ENCODE measurements at places on chromosomes 4 and X.

- no peak for DNase-seq
Measured at GRCh38 chr4:177080388-177080787, 229.3 kb upstream of the NEIL3 start.

DNA sequence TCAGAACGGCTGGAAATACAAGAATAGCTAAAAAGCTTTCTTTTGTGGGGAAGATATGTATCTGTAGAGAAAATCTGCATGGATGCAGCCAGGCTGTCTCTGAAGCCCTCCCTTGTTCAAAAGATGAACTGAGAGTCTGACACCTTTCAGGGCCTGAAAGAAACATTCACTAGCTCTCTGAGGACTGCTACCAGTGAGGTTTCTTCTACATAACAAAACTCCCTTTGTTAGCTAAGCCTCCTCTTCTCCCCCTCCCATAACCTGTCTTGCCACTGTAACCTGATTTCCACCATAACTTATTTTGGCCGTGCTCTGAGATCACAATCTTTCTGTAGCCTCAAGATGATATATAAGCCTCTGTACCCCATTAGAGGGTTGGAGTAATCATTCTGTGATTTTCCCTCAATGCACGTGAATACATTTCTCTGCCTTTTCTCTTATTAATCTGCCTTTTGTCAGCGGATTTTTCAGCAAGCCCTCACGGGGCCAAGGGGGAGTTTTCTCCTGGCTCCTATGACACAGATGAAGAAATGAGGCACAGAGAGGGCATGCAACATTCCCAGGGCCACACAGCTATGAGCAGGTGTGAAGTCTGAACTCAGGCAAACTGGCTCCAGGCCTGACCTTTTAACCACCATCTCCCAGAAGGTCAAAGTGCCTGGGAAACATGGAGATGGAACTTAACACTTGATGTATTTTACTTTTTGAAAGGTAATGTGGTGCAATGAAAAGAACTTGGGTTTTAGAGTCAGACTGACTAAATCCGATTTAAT lies 161.6 kb upstream of the PRDX4 start:
- DNase-seq, result no peak

- DNase-seq, result no peak
Measured at GRCh38 chr4:124035364-124036041, 638.9 kb downstream of the SPRY1 start.

DNA sequence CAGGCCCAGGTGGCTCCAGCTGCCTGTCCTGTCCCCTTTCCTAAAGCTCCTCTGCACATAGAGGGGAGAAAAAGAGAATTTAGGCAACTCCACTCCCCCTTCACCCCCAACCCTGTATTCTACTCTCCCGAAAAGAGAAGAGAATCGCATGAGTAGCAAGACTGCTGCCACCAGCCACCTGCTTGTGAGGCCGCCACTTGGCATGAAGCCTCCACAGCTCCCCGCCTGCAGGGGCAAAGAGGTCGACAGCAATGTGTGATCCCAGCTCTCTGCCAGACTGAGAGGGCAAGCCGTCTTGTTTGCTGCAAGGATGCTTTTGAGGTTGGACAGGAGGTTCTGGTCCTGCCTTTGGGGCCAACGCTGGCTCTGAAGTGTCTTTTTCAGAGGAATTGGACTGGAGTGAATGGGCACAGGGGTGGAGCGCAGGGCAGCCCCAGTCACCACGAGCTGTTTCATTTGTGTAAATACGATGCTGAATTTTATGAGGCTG lies 77.1 kb downstream of the STARD8 start:
- DNase-seq, result no peak

DNA sequence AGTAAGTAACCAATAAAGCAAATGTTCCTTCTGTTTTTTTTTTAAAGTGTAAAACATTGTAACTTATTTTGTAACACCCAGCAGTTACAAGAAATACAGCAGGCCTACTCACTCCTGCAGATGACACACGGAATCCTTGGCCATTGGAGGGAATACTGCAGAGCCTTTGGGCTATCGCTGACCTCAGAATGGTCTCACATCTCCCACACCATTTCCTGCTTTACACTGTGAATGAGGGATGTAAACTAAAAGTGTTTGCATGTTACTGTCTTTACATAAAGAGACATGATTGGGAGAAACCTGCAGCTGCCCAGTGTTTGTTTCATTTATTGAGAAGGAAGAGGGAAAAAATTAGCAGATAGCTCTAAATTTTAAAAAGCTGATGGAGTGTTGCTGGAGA lies 64.1 kb downstream of the USP46 start:
- no peak for DNase-seq

- no peak for DNase-seq
Measured at GRCh38 chr4:118557298-118557851, 127.8 kb upstream of the METTL14 start.

DNA sequence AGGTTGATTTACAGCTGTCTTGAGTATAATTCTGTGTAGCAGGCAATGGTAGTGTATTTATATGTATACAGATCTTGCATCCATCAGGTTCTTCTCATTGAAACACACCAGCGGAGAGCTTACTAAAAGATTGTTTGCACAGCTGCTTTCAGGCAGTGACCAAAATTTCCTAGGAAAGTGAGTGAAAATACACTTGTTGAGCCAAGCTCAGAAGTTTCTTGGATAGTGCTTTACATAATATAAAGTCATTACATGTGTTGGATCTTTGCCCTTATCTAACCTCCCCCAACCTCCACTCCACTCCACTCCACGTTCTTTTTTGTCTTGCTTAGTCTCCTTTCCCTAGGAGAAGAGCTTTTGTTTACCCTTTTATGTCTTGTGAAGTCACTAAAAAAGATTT lies 34.1 kb downstream of the CNKSR2 start:
- no peak for DNase-seq

DNA sequence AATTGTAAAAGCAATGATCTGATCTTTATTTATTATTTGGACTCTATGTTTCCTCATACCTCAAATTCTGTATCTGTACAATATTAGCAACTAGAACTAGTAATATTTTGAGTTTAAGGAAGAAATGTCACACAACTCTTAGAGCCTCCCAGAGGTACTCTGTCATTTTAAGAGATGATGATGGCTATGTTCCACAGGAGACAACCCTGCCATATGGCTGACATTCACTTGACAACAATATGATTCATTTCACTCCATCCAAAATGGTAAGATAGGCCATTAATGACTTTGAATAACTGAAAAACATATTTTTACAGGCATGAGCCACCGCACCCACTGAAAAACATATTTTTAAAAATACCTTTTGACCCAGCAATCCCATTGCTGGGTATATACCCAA lies 190.3 kb downstream of the MAML3 start:
- no peak for DNase-seq

GRCh38 chrX:9737363-9737762 lies 28.3 kb downstream of the GPR143 start:
- DNase-seq, result no peak

GRCh38 chr4:41538887-41539498 lies 1.0 kb downstream of the LIMCH1 start:
- no peak for DNase-seq

DNA sequence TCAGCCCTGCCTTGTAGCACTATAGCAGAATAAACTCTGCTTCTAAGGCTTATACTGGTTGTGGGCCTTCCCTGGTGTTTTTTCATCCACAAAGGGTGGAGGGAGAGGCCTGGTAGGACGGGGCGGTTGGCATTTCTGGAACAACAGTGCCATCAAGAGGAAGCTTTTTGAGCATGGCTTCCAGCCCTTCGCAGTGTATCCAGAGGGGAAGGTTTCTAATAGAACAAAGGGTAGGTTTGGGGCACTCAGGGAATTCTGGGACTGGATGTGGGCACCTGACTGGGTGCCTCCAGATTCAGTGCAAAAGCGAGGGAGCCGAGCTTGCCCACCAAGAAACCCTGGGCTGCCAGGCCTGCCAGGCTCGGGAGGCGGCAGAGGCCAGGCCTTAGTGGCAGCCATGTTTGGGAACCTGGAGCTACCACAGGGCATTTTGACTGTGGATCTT lies 229.6 kb upstream of the AGTR2 start:
- DNase-seq, result no peak

GRCh38 chr4:41575665-41576064 lies 37.7 kb downstream of the LIMCH1 start:
- DNase-seq, result no peak

DNA sequence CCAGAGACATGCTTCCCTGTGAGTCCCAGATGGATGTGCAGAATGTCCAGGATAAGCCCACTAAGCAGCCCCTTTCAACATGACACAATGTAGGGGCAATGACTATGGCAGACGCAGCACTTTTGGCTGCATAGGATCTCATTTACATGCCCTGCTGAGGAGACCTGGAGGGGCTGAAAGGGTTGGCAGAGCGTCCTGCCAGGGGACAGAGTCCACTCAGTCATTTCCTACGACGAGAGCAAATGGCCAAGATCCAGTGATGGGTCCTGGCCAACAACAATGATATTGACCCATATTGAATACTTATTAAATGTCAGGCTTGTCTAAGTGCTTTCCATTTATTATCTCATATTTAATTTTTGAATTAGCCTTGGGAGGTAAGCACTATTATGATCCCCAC lies 41.4 kb downstream of the LGI2 start:
- no peak for DNase-seq

GRCh38 chrX:69082055-69082752 lies 83.0 kb downstream of the PJA1 start:
- no peak for DNase-seq

DNA sequence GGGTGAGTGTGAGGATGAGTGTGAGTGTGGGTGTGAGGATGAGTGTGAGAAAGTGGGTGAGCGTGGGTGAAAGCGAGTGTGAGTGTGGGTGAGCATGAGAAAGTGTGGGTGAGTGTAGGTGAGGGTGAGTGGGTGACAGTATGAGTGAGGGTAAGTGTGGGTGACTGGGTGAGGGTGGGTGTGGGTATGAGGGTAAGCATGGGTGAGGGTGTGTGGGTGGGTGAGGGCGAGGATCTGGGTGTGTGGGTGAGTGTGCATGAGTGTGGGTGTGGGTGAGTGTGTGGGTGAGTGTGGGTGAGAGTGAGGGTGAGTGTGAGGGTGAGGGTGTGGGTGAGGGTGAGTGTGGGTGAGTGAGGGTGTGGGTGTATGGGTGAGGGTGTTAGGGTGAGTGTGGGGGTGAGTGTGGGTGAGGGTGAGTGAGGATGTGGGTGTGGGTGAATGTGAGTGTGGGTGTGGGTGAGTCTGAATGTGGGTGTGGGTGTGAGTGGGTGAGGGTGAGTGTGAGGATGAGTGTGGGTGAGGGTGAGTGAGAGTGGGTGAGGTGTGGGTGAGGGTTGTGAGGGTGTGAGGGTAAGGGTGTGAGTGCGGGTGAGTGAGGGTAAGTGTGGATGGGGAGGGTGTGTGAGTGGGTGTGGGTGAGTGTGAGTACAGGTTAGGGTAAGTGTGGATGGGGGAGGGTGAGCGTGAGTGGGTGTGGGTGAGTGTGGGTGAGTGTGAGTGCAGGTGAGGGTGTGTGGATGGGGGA lies 48.9 kb downstream of the ING2 start:
- no peak for DNase-seq

DNA sequence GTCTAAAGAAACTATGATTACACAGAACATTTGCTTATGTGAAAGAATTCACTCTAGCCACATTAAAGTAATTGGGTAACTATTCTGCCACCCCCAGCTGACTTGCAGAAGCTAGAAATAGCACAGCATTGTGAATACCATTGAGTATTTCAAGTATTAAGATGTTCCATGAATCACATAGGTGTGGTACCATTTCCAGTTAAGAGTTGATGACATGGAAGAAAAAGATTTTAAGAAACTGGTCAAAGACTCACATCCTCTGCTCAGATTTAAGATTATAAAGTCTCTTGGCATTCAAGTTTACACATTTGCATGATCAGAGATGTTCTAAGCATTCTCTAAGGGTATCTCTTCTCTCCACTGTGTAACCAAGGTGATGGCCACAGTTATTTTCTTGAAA lies 287.5 kb downstream of the CAMK2D start:
- DNase-seq, result no peak

- no peak for DNase-seq
Measured at GRCh38 chr4:34891892-34892291, 1352.4 kb downstream of the ARAP2 start.

GRCh38 chr4:3299976-3300671 lies 7.3 kb downstream of the RGS12 start:
- DNase-seq, result no peak

DNA sequence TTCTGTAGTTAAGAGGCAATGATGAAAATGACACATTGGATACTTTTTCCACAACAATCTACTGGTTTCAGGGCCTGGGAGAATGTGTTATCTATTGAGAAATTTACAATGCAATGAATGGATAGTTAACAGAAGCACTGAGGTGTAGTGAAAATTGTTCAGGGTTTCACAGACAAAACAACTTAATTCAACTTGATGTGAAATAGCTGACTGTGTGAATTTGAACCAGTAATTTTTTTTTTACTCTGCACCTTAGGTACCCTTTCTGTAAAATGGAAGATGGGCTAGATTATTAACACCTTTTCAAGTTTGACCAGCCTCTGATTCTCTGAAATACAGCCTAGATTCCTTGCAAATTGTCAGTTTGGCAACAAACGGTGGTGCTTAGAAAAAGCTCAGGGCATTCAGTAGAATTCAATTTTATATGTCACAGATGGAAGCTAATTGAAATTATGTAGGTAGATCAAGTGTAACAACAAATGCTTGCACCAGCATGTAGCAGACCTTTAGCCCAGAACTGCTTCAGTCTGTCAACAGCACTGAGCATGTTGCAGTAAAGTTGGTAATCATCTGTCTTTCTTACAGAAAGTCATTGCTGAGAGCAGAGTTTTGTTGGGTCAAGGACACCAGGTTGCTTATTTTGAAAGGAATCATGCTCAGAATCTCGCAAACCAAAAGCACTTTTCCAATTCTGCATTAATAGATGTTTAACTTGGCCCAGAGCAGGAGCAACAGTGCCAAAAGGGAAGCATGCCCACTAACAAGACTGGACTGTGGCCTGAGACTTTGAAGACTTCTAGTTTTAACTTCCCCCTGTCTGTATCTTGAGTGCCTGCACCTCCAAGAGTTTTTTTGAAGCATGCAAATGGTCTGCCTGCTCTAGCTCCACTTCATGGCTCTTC lies 526.6 kb downstream of the PACRGL start:
- DNase-seq, result no peak

GRCh38 chr4:83724485-83725335 lies 188.8 kb downstream of the GPAT3 start:
- no peak for DNase-seq

- DNase-seq, result no peak
Measured at GRCh38 chrX:110132450-110133114, 129.7 kb downstream of the TMEM164 start.

- DNase-seq, result no peak
Measured at GRCh38 chr4:75565481-75565880, 9.6 kb downstream of the ODAPH start.

DNA sequence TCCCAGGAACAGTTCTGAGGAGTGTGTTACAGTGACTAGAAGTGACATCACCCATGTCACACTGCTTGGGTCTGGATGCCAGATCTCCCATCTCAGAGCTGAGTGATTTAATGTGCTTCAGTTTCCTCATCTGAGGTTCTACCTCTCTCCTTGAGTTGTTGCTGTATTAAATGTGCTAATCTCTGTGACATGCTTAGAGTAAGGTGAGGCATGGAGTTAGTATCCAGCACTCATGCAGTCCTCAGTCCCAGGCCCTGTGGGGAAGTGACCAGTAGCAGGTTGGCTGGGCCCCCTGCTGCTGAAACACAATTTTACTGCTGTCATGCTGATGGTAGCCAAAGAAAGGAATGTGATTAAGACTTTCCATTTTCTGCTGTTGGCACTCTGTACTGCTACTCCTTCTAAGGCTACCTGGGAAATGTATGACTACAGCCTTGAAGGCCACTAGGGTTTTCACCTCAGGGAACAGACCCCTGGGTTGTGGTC lies 639.6 kb downstream of the MID1IP1 start:
- no peak for DNase-seq

Measured in stimulated activated CD4-positive, alpha-beta T cell treated with anti-CD3 and anti-CD28 coated beads, TNF-alpha, amount 100 ng/mL, for 4 hours (primary cell).